ENCODE measurements at places on chromosomes 16 and 17.

DNA sequence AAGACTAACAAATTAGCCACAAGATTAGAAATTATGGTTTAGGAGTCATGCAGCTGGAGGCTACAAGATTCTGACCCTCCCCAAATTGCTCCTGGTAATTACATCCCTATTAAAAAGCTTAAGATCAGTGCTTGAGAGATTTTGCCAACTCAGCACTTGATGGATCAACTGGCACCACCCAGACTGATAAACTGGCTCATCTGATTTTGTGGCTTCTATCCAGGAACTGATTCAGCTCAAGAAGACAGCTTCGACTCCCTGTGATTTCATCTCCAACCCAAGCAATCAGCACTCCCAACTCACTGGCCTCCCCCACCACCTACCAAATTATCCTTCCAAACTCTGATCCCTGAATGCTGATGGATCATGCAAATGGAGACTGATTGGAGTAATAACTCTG lies 94.8 kb downstream of the TNFRSF13B start:
- peak; percentile 7 for DNase-seq

DNA sequence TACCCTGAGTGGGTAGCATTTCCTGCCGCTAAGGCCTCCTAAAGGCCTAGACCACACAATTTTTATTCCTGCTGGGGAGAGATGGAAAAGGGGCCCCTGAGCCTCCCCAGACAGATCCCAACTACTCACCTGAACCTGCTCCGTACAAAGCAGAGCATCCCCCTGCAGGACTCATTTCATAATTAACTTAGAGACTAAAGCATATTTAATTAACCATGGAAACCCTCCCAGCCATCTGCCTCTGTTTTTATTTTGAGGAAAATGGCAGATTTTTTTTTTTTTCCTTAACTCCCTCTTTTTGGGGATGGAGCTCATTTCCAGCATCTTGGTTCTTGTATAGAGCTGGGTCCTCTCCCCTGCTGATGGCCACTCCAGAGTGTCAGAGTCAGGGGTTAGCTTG lies 96.5 kb upstream of the CRHR1 start:
- DNase-seq: no peak

DNA sequence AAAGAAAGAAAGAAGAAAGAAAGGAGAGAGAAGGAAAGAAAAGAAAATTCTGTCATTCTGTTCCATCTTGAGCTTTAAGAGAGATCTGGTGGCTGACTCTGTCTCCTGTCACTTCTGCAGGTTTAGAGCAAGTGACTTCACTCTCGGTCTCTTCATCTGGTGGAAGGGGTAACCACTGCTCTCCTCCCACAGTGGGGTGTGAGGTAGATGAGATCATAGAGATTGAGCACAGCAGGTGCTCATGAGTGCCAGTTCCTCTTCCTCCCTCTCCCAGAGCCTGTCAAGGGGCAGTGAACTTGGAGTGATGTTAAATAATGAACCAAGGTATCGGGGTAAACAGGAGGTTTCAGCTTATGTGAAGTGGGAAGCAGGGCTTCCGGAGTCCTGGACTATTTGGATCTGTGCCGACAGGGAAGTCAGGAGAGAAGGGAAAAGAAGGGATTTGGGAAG lies 47.7 kb downstream of the BEAN1 start:
- no peak for DNase-seq

- DNase-seq: no peak
Measured at GRCh38 chr17:17782523-17783115, 54.2 kb downstream of the SREBF1 start.

GRCh38 chr16:30601966-30602365 lies 8.2 kb downstream of the ZNF689 start:
- DNase-seq: no peak

GRCh38 chr17:74339537-74340195 lies 13.6 kb downstream of the KIF19 start:
- no peak for DNase-seq

DNA sequence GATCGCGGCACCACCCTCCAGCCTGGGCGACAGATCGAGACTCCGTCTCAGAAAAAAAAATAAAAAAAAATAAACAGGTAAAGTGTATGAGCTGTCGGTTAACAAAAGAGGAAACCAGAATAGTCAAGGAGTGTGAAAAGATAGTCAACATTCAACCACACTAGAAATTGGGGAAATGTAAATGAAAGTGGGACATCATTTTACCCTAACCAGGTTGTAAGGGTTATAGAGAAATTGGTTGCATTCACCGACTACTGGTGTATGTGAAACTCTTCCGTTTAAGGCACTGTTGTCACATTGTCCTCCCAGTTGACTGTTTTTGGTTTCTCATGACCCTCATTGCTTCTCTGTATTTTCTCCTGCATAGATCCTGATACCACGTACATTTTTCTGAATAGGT lies 62.8 kb downstream of the RABEP1 start:
- DNase-seq: no peak

GRCh38 chr16:30927789-30928378 lies 4.5 kb downstream of the FBXL19 start:
- DNase-seq: peak; percentile 54

- DNase-seq: no peak
Measured at GRCh38 chr16:84519855-84520254, 15.4 kb upstream of the MEAK7 start.

DNA sequence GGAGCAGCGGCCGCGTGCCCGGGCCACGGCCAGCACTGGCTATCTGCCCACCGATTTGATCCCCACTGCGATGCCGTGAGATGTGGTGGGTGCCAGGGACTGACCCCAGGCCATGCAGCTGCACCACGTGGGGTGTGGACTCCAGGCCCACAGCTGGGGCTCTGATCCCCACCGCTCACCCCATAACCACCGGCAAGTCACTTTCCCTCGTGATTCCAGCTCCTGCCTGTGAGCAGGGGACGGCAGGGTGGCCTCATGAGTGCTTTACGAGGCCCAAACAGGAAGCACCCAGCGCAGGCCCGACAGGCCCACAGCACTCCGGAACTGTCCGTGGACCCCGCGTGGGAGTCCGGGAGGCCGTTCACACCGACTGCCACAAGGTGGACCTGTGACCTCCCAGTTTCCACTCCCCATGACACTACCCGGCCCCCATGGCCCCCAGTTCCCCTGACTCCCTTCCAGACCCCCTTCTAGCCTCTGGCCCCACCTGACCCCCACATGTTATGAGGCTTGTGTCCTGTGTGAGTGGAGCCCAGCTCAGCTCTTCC lies 616 bp downstream of the PTX4 start:
- no peak for DNase-seq

DNA sequence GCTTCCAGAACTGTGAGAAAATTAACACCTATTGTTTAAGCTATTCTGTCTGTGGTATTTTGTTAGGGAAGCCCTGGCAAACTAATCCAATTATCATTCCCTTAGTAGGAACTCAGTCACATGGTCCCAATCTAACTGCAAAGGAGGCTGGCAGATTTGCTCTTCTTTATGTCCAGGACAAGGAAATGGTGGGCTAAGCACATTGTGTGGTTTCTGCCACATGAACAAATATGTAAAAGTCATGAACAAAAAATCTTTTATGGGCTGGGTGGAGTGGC lies 278.6 kb upstream of the RPL38 start:
- no peak for DNase-seq

DNA sequence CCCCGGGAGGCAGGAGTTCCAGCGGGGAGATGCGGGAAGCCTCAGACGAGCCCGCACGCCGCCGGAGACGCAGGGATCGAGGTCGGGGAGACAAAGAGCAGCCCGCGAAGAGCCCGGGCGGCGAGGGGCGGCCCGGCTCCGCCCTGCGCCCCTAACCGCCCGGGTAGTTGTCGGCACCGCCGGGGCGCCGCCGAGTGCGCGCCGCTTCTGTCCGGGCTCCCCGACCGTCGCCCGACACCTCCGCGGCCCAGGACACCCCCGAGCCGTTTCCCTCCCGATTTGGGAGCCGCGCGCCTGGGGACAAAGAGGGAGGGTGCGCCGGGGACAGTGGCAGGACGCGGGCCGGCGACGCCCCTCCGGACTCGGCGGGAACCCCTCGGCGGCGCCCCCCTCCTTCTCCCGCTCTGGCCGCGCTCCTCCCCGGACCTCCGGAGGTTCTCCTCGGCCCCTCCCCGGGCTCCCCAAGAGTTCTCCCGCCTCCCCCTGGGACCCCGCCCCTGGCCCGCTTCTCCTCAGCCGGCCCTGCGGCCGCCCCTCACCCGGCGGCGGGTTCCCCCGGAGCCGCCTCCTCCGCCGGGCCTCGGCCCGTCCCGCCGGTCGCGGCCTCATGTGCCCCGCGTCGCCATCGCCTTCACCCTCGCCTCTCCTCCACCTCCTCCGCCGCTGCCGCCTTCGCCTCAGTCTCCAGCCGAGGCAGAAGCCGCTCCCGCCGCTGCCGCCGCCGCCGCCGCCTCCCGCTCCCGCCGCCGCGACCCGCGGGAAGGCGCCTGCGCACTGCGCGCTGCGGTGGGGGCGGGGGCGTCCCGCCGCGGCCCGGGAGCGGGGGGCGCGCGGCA lies at the start of gene GJC1:
Gene GJC1 (minus strand): TSS at position 765 of the 836 bp plus-strand sequence. CDS start 24,470 bp downstream, outside the sequence.
- DNase-seq: peak; percentile 38

- DNase-seq: peak; percentile 36
Measured at GRCh38 chr17:4658478-4659305, 17.2 kb upstream of the ALOX15 start.

GRCh38 chr16:55475919-55476318 lies 3.1 kb upstream of the MMP2 start:
- peak; percentile 49 for DNase-seq

DNA sequence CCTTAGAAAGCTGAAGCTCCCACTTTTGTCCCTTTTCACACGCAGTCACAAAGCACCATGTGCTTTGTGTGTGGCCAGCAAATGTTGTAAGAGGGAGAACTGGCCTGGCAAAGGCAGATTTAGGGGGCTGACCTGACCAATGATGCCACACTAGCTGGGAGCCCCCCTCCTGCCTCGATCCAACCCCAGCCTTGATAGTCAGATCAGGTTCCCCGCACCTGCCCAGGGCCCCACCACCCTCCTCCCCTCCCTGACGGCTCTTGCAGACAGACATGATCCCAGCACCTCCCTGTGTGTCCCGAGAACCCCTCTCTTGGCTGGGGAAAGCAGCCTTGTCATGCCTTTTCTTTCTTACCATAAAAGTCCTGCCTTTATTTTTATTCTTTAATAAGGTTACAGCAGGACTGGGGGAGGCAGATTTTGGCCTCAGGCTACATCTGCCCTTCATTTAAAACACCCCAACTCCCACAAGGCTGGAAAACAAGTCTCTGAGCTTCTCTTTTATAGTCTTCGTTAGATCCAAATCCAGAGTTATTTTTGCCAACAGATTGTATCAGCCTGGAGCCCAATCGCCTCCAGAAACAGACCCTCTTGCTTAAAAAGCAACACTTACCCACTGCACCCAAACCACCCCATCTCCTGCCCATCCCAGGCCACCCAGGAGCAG lies 201.8 kb upstream of the CDH5 start:
- no peak for DNase-seq

DNA sequence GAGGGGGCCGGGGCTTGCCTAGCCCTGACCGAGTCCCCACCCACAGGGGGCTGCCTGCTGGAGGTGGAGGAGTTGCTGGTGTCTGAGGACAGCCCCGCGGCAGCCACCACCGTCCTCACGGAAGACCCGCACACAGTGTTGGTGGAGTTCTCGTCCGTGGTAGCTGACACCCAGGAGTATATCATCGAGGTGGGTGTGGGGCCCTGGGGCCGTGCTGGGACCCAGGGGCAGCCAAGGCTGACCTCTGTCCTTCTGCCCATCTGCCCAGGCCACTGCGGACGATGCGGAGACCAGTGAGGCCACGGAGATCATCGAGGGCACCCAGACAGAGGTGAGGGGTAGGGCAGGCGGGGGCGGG lies 1.5 kb upstream of the DNASE1L2 start:
- DNase-seq: no peak

DNA sequence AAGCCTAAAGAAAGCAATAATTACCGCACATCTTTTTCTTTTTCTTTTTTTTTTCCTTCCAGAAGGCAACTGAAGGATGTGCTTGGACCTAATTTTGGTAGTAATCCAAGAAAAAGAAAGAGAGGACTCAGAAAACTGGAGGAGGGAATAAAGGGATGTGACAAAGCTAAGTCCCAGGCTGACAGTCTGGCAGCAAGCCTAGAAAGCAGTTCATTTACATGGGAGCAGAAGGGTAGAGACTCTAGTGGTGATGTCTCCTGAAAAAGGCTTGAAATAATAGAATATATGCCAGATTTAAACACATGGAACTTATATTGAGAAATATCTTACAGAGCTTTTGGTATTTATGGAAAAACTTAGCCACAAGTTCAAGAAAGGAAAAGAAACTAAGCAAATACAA lies 101.0 kb upstream of the SHISA6 start:
- DNase-seq: no peak

DNA sequence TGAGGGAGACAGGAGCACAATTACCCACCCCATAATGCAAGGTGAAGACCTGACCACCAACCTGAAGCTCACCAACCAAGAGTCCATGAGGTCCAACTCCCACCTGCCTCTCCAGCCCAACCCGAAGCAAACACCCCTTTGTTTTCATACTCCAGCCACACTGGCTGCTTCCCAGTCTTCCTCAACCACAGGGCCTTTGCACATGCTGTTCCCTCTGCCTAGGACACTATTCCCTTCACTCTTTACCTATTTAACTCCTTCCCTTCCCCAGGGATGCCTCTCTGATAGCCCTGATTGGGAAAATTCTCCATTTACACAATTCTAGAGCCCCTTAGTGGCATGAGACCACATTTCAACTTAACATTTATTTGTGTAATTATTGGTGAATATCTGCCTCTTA lies 86.0 kb downstream of the VAT1L start:
- DNase-seq: no peak

DNA sequence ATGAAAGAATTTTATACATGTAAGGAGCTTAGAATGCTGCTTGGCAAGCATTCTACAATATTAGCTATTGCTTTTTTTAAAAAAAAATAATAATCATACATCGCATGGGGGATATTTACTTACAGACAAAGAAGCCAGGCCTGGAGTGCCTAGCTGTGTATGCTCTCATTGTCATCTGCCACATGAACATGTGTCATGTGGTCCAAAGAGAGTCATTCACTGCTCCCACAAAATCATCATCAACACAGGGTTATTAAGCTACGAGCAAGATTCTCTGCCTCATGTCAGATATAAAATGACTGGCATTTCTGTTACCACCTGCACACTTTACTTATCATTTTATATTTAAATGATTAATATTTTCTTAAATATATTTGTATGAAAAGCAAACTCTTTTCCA lies 1.9 kb upstream of the MT1E start:
- DNase-seq: no peak

DNA sequence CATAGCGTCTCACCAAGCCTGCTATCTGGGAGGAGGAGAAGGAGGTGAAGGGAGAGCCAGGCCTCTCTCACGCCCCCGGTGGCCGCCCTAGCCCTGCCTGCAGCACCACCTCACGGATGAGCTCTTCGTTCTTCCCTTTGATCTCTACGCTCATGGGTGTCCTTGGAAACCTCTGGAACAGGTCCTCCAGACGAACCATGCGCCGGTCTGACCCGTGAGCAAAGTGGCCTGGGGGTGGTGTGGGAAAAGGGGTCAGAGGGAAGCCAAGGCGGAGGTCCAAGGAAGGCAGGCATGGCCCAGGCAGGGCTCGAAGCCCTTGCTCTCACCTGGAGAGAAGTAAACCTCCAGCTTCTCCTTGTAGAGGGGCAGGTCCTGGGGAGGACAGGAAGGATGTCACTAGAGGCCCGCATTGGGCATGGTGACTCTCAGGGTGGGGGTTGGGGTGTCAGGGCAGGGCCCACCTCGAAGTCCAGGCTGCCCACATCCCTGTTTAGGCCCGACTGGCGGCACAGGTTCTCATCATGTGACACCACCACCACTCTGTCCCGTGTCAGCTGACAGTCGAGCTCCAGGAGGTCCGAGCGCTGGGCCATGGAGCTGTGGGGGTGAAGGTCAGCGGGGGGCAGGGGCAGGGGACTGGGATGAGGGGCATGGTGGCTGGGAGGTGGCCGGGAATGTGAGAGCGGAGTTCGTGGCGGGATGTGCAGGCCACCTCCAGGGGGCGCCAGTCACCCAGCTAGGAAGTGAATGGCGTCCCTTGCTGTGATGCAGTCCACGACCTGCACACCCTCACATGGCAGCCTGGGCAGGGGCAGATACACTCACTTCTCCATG lies 923 bp downstream of the GDPD3 start:
- peak; percentile 70 for DNase-seq

Measured in cardiac fibroblast (primary cell).